Thoracic aorta (tissue), 2 donors: ENCODE measurements at places on chromosomes 16 and 17.

GRCh38 chr16:65700596-65700995 is 578.7 kb upstream of the CDH11 start:
- DNase-seq = no peak

DNA sequence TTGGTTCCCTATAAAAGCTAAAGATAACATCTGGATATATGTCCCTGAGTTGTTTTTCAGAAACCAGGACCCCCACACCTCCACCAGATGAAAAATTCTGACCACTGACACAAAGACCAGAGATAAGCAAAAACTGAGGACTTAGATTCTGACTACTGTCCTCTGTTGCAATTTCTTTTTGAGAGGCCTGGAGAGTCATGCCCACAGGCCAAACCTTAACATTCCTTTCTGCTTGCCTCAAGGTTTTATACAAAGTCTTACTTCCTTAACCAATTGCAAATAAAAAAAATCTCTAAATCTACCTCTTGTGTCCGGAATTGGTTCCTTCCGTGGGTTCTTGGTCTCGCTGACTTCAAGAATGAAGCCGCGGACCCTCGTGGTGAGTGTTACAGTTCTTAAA is 228.5 kb downstream of the ABCC12 start:
- DNase-seq = no peak

DNA sequence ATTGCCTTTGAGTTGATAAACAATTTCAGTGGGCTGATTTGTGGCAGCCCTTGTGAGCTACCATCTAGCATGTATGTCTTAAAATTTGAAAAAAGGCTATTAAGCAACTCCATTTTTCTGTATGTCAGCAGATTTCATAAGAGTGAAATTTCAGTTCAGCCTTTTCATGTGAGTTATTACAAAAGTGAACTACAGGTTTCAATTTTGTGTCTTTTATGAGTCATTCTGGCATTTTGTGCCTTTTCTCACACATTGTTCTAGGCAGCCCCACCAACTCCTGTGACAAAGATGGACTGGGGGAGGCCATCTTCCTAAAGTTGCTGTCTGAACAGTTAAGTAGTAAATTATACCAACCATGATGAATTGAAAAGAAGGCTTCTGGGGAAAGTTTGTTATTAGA is 52.1 kb downstream of the USP10 start:
- DNase-seq = no peak

DNA sequence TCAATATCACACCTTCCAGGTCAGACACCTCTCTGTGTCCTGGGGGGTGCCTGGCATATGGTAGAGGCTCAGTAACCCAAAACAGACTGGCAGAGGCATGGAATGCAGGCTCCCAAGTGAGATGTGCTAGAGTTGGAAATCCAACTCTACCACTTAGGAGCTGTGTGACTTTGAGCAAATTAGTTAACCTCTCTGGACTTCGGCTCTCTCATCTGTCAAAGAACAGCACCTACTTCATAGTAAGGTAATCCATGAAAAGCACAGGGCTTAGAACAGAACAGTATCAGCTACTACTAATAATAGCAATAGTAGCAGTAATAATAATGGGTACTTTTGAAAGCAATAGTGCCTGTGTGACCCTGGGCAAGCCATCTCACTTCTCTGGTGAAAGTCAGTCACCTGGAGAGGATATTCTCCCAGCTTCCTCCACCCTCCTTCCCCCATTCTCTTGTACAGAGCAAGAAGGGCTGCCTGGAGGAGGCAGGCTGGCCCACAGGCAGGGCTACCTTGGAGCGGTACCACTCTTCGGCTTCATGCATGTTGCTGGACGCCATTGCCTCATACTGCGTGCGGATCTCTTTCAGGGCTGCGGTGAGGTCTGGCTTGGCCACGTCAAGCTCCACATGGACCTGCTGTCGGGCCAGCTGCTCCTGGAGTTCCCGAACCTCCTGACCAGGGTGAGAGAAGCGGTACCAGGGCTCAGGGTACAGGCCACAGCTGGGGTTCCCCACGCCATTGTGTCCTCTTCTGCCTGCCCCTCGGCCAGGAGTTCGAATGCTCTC is 2.3 kb downstream of the GFAP start:
- no peak for DNase-seq

DNA sequence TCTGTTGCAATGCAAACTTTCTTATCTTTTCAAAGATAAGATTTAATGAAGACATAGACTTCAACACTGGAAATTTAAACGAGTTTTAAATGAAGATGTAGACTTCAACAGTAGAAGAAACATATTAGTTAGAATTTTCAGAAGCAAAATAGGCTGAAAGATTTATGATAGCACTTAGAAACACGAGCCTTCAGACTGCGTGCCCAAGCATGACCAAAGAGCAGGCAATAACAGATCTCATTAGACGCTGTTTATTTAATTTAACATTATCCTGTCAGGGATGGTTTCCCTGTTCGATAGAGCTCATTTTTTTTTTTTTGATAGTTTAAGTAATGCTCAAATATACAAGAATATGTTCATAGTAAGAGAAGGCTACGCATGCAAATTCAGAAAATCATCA is 604.7 kb upstream of the SOX9 start:
- no peak for DNase-seq

- DNase-seq = peak; percentile 35
These were observed 45.8 kb upstream of the PVALEF start for GRCh38 chr17:81119223-81120148.

GRCh38 chr16:65024767-65025178 is 97.1 kb downstream of the CDH11 start:
- DNase-seq = no peak

DNA sequence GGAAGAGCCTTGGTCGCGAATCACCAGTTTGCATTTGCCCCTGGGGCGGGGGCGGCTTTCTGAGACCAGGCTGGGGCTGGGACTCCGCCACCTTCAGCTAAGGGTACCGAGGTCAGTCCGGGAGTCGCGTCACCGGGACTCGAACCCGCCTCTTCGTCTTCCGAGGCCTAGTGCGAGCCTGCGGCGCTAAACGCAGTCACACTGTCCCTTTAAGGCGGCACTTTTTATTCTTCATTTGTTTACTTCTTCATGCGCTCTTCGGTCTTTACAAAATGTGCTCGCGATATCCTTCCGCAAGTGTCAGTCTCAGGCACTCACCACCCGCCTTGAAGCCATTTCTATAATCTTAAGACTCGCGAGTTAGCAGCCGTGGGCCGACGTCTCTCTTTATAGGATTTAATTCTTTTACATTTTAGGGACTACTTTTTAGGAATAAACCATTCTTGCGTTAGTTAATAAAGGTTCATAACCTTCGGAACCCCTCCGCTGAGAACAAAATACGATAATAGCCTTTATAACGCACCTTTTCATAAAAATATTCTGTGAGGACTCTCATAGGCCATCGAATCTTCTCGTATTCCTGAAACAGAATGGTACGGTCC is 593 bp upstream of the HEXIM1 start:
- DNase-seq = no peak

- no peak for DNase-seq
These were observed 156.5 kb downstream of the SLC39A11 start for GRCh38 chr17:72935984-72936383.

DNA sequence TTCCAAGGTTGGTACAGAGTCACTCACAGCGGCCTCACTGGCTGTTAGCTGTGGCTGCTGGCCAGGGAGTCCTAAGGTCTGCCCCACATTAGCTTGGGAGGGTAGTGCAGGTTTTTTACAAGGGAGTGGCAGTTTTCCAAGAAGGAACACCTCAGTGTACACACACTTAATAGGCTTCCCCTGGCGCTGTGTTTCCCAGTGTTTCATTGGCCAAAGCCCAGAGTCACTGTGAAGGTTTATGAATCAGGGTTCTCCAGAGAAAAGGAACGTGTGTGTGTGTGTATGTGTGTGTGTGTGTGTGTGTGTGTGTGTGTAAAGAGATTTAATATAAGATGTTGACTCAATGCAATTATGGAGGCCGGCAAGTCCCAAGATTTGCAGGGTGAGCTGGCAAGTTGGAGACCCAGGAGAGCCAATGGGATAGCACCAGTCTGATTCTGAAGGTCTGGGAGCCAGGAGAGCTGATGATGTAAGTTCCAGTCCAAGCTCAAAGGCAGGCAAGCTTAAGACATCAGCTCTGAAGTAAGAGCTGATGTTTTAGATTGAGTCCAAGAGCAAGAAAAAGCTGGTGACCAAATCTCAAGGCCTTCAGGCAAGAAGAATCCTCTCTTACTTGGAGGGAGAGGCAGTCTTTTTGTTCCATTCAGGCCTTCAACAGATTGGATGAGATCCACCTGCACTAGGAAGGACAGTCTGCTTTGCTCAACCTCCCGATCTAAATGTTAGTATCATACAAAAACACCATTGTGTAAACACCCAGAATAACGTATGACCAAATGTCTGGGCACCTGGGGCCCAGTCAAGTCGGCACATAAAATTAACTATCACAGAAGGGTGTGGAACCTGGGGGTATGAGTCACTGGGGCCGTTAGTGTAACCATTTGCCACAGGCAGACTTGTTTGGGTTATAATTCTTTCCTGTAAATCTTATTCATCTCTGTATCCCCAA is 206.8 kb downstream of the PRKCA start:
- no peak for DNase-seq

DNA sequence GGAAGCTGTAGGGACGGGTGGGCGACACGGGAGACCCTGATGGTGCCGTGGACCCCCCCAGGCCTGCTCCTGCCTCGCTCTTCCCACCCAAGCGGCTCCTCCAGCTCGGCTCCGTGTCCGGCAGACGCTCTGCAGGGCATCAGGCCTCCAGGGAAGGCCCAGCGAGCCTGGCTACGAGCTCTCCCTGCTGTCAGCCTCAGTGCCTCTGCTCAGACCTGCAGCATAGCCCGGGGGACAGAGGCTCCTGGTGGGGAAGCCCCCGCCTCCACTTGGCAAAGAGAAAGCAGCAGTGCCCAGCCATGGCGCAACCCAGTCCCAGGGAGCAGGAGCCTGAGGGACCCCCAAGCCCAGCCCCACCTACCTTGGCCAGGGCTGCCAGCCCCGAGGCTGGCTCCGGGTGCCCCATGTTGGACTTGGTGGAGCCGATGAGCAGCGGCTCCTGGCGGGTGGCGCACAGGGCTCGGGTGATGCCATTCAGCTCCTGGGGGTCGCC is 5.9 kb downstream of the FASN start:
- no peak for DNase-seq

- DNase-seq = no peak
These were observed 11.9 kb downstream of the SLC7A6 start for GRCh38 chr16:68276223-68276622.

DNA sequence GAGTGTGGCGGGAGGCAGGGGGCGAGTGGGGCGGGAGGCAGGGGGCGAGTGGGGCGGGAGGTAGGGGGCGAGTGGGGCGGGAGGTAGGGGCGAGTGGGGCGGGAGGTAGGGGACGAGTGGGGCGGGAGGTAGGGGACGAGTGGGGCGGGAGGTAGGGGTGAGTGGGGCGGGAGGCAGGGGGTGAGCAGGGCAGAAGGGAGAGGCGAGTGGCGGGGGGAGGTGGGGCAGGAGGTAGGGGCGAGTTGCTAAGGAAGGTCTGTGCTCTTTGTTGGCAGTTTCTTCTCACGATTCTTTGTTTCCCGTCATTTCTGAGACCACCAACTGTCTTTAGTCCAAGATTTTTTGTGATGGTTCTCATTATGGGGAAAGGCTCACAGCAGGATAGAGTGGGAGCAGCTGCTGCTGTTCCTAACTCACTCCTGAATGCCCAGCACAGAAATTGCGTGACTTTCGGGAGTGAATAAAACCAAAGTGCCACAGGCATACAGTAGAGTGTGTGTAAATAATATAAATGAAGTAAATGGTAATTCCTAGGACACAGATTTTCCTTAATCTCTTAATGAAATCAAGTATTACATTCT is 44.7 kb downstream of the COG7 start:
- DNase-seq = no peak

- no peak for DNase-seq
These were observed 4.8 kb downstream of the RASL10B start for GRCh38 chr17:35736236-35736635.

GRCh38 chr17:64739316-64740058 is 77.4 kb upstream of the SMURF2 start:
- DNase-seq = no peak

- no peak for DNase-seq
These were observed 17.6 kb upstream of the DNAH9 start for GRCh38 chr17:11580677-11581076.

DNA sequence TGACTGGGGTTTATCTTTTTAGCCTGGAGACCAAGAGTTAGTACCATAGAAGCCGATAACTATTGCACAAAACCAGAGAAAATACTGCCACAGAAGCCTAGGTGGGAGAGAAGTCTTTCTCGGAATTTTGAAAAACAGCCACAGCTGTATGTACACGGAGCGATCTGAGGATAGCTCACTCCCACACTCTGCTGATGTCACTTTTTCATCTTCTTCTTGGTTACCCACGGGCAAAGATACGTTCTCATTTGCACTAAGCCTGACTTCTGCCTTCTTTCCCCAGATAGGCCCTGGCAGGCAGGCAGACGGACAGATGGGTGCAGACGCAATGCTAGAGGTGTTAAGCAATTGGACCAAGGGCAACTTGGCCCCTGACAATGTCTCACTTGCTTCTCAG is 9.1 kb upstream of the CBX4 start:
- no peak for DNase-seq

DNA sequence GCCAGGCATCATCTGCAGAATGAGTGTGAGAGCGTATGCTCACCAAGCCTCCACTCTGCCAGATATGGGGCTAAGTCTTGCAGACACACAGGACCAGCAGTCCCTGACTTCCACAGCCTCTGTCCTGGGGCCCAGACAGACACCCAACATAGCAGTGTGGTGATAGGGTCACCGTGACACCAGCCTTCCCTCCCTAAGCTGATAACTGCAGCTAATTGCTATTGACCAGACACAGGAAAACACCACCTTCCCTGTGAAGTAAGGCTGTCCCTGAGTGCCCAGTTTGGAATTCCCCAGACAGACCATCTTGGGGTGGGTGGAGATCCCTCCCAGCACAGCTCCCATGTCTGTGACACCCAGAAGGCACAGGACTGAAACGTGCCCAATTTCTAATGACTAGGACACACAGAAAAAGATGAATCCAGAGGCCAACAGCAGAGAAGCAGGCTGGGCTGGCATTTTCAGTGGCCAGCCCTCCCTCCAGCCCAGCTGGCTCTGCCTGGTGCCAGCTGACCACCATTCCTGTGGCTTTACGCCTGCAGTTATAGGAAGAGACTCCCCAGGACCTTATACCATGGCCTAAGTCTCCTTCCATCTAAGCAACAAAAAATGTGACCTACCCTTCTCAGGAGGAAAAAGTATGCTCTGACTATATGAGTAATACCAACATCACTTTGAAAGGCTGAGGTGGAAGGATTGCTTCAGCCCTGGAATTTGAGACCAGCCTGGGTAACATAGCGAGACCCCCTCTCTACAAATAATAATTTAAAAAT is 30.3 kb downstream of the ATPAF2 start:
- no peak for DNase-seq

- DNase-seq = no peak
These were observed 7.4 kb downstream of the PNPO start for GRCh38 chr17:47948706-47949196.

GRCh38 chr17:76951375-76951905 is 83.2 kb downstream of the MGAT5B start:
- DNase-seq = no peak

GRCh38 chr17:19275457-19276127 is 38.4 kb downstream of the EPN2 start:
- DNase-seq = no peak

GRCh38 chr17:56260376-56261002 is 107.2 kb downstream of the ANKFN1 start:
- no peak for DNase-seq
